ENCODE measurements at places on chromosomes 7 and 10.
A peak's percentile ranks its signal among the peaks of the same experiment; 100 is the strongest.

DNA sequence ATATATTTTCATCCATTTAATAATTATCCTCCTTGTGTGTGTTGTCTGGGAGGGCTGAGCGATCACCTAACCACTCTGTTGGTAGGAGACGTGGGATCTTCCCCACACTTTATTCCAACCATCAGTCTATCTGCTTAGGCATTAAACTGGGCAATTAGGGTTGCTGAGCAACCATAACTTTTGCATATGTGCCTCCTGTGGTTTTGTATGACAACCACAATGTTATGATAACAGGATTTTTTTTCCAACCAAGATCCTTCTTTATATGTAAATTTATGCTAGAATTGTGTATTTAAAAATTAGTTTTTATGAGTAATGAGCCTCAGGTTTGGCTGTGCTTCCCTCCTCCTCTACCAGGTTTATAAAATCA lies 495.0 kb upstream of the MGMT start:
- DNase-seq: no peak
- H3K27ac ChIP-seq: no peak overlapping the region
- no peak overlapping the region for H3K4me3 ChIP-seq
- no peaks in the 10 kb centered on the region for H3K36me3 ChIP-seq
- no peaks in the 10 kb centered on the region for H3K27me3 ChIP-seq

GRCh38 chr10:62048470-62048869 lies 147.0 kb downstream of the ARID5B start:
- H3K4me3 ChIP-seq: no peak overlapping the region
- DNase-seq: no peak
- H3K4me1 ChIP-seq: peaks cover 81% of the 10 kb centered on the region

DNA sequence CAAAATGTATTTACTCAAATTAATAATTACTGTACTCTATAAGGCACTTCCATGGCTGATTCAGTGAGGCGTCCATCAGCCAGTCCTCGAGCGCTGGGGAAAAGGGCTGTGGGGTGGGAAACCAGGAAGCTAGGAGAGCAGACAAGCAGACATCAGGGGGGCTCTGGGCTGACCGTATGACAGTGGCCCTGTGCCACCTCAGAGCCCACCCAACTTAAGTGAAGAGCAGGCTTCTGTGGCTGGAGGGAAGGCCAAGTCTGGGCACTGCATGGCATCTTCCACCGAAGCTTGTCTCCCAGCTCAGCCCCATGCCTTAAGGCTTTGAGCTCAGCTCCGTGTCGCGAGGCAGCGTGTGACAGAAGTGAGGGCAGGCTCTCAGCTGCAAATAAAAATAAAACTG lies 464.5 kb upstream of the ZMIZ1 start:
- H3K4me3 ChIP-seq: no peak overlapping the region
- no peak for DNase-seq
- H3K4me1 ChIP-seq: no peaks in the 10 kb centered on the region
- H3K36me3 ChIP-seq: no peaks in the 10 kb centered on the region
- H3K27ac ChIP-seq: no peak overlapping the region

DNA sequence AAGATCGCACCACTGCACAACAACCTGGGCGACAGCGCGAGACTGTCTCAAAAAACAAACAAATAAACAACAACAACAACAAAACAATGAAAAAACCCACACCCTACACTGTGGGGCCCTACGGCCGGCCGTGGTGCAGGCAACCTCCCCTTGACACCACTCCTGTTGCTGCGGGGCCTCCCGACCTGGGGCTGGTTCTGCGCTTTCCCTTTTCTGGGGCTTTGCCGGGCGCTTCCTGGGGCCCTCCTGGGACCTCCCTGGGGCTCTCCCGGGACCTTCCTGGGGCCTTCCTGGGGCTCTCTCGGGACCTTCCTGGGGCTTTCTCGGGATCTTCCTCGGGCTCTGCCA lies 46.6 kb downstream of the INSIG1 start:
- DNase-seq: no peak
- H3K27me3 ChIP-seq: no peaks in the 10 kb centered on the region
- peak overlapping the region; percentile 56 for H3K4me3 ChIP-seq
- H3K36me3 ChIP-seq: no peaks in the 10 kb centered on the region

- peaks cover 10% of the 10 kb centered on the region for H3K36me3 ChIP-seq
- DNase-seq: no peak
- no peaks in the 10 kb centered on the region for H3K27me3 ChIP-seq
- H3K27ac ChIP-seq: no peak overlapping the region
- no peak overlapping the region for H3K4me3 ChIP-seq
- H3K4me1 ChIP-seq: no peaks in the 10 kb centered on the region
Observed at GRCh38 chr10:31484431-31485135, 165.6 kb downstream of the ZEB1 start.

GRCh38 chr10:12504176-12504575 lies 154.8 kb downstream of the CAMK1D start:
- 0 out of 2 replicates have a peak, but pooled peaks cover 2% of the 10 kb centered on the region for H3K27me3 ChIP-seq
- no peak overlapping the region for H3K27ac ChIP-seq
- H3K36me3 ChIP-seq: no peaks in the 10 kb centered on the region
- H3K4me1 ChIP-seq: no peaks in the 10 kb centered on the region

GRCh38 chr10:116029826-116030225 lies 243.2 kb downstream of the GFRA1 start:
- no peaks in the 10 kb centered on the region for H3K36me3 ChIP-seq
- no peak for DNase-seq
- H3K27ac ChIP-seq: no peak overlapping the region
- H3K27me3 ChIP-seq: no peaks in the 10 kb centered on the region

DNA sequence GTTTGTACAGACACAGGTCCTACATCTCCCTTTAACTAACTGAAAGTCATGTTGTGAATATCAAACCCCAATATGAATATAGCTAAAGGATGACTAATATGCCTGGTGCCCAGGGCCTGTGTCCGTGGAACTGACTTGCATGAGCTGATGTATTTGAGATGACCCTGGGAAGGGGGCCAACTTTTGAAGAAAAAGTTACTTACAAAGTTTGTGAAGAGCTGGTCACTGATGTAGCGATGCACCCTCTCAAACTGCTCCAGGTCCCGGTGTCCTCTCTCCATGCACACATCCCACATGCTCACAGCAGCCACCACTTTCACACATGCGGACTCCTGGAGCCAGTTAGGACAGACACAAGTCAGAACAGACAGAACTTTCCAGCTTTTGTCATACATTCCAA lies 106.2 kb downstream of the ABCC2 start:
- peaks cover 8% of the 10 kb centered on the region for H3K36me3 ChIP-seq
- no peak overlapping the region for H3K27ac ChIP-seq
- no peaks in the 10 kb centered on the region for H3K27me3 ChIP-seq
- no peaks in the 10 kb centered on the region for H3K4me1 ChIP-seq
- DNase-seq: no peak
- no peak overlapping the region for H3K4me3 ChIP-seq

DNA sequence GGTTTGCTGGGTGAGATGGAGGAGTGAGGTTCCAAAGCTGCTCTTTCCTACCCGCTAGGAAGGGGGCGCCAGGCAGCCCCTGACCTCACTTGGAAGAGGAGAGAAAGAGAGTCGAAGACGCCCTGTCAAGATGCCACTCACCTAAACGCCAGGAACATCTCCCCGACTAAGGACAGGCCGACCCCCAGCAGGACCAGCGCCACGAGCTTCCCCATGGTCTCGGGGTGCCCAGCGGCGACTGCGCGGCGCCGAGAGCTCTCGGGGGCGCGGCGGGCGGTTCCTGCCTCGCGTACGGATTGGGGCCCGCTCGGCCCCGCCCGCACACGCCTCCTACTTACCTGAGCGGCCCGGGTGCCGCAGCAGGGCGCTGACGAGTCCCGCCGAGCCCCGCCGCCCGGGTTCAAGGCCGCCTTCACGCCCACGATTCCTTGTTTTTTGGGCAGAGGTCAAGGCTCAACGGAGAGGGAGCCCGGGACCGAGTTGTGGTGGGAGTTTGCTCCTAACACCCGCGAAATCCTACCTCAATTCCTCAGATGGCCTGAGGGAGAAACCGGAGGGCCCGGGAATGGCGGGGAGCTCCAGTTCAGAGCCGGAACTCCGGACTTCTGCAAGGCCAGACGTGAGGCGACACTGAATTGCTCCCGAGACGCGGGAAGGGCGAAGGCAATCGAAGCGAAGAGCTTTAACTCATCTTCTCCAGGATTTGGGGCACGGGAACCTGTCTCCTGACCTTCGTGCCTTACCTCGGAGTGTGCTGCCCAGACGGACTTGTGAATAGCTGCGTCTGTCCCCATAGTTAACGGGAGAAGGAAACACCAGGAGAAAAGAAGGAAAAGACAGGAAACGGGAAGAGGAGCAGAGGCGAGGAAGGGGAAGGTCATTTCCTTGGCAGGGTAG lies at the start of gene PON3:
Gene PON3 (minus strand): TSS at position 240 of the 897 bp plus-strand sequence. CDS start 25 bp downstream, at position 215.
- no peaks in the 10 kb centered on the region for H3K27me3 ChIP-seq
- no peaks in the 10 kb centered on the region for H3K36me3 ChIP-seq
- no peak for DNase-seq
- H3K4me3 ChIP-seq: no peak within 1 kb of the TSS

GRCh38 chr7:73879977-73880681 lies 19.2 kb downstream of the TMEM270 start:
- no peak for DNase-seq
- H3K27me3 ChIP-seq: no peaks in the 10 kb centered on the region
- H3K4me1 ChIP-seq: no peaks in the 10 kb centered on the region
- no peaks in the 10 kb centered on the region for H3K36me3 ChIP-seq
- no peak overlapping the region for H3K4me3 ChIP-seq

DNA sequence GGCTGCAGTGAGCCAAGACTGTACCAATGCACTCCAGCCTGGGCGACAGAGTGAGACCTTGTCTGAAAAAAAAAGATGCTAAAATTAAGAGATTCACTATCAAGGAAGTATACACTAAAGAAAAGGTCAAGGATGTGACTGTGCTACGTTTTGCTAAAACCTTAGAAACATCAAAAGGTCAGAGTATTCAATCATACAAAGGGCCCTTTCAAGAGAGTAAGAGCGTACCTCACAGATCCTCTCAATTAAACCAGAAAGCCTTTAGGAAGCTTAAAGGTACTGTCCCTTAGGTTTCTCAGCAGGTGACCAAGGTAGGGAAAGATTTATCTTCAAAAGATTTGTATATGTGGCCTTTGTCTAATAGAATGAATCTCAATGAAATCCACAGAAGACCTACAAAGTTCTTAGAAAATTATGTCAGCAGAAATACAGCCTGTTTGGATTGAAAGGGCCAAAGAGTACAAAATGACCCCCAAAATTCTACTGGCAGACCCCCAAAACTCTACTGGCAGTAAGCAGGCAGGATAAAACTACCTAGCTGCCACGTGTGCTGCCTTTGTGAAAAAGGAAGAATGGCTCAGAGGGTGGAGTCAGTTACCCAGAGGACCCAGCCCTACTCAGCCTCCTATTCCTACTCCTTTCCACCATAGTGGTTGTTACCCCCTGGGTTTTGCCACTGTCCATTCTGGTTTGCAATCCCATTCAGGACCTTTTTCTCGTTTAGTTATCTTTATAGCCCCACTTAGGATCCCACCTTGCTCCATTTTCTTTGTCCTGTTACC lies 36.7 kb downstream of the ARHGAP19 start:
- no peaks in the 10 kb centered on the region for H3K27me3 ChIP-seq
- H3K4me1 ChIP-seq: peaks cover 7% of the 10 kb centered on the region
- DNase-seq: no peak
- H3K36me3 ChIP-seq: peaks cover 8% of the 10 kb centered on the region
- H3K27ac ChIP-seq: no peak overlapping the region

DNA sequence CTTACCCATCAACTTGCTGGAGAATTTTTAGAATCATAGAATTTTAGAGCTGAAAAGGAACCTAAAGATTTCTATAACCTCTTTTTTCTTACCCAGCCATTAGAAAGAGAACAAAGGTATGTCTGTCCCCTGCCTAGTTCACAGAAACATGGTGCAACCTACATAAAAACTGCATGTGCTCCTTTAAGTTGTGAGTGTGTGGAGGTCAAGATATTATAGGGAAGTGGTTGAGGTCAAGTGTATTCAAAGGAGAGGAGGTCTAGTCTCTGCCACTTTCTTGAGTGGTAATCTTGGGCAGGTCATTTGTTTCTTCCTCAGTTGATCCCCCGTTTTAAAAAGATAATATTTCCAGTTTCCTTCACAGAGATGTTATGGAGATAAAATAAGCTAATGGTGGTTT lies 6.4 kb downstream of the UBTD1 start:
- DNase-seq: no peak
- H3K27ac ChIP-seq: no peak overlapping the region
- H3K36me3 ChIP-seq: no peaks in the 10 kb centered on the region
- H3K27me3 ChIP-seq: no peaks in the 10 kb centered on the region
- H3K4me1 ChIP-seq: peaks cover under 1% of the 10 kb centered on the region

GRCh38 chr7:152862856-152863255 lies 103.3 kb downstream of the ACTR3B start:
- no peak for DNase-seq
- H3K27ac ChIP-seq: no peak overlapping the region
- H3K27me3 ChIP-seq: no peaks in the 10 kb centered on the region
- no peaks in the 10 kb centered on the region for H3K4me1 ChIP-seq
- no peaks in the 10 kb centered on the region for H3K36me3 ChIP-seq

DNA sequence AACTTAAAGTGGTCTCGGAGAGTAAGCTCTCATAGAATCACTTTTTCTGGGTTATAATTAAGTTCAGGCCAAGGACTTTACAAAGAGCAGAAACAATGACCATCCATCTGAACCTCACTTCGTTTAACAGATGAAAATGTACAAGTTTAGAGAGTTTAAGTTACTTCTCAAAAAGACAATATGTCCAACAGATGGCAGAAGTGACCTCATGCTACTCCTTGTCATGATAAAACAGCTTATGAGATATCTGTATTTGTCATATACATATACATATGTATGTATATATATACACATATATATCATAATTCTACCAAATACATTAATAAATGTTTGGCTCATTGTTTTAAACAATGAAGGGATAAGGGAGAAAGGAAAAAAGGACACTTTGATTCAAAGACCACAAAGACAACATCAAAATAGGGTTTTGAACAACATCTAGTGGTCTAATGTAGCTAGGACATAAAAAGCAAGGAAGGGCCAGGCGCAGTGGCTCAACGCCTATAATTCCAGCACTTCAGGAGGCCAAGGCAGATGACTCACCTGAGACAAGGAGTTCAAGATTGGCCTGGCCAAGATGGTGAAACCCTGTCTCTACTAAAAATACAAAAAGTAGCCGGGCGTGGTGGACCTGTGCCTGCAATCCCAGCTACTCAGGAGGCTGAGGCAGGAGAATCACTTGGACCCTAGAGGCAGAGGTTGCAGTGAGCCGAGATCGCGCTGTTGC lies 17.8 kb downstream of the NAPEPLD start:
- no peaks in the 10 kb centered on the region for H3K4me1 ChIP-seq
- peaks cover 14% of the 10 kb centered on the region for H3K36me3 ChIP-seq
- no peaks in the 10 kb centered on the region for H3K27me3 ChIP-seq
- no peak overlapping the region for H3K4me3 ChIP-seq
- no peak overlapping the region for H3K27ac ChIP-seq

- no peak for DNase-seq
- no peaks in the 10 kb centered on the region for H3K4me1 ChIP-seq
- no peak overlapping the region for H3K27ac ChIP-seq
- H3K4me3 ChIP-seq: no peak overlapping the region
Observed at GRCh38 chr7:43553999-43554398, 28.9 kb upstream of the STK17A start.

- DNase-seq: no peak
- H3K4me3 ChIP-seq: no peak overlapping the region
Observed at GRCh38 chr7:121530227-121531174, 134.4 kb upstream of the FAM3C start.
